ENCODE measurements at places on chromosomes 1 and 21. TPM values are rescaled to one million over a fixed set of nuclear protein-coding genes. Genes with fewer than 3 reads are reported as not detected.

- H3K27ac ChIP-seq: no peak overlapping the region
- H3K4me1 ChIP-seq: peaks cover 9% of the 10 kb centered on the region
- H3K27me3 ChIP-seq: no peaks in the 10 kb centered on the region
- H3K4me3 ChIP-seq: no peak overlapping the region
- H3K36me3 ChIP-seq: no peaks in the 10 kb centered on the region
Measured at GRCh38 chr21:45085700-45086099, 11.3 kb downstream of the ADARB1 start.

GRCh38 chr21:41234569-41234968 is 66.6 kb downstream of the BACE2 start:
- DNase-seq: no peak
- no peak overlapping the region for H3K27ac ChIP-seq
- H3K4me3 ChIP-seq: no peak overlapping the region
- no peaks in the 10 kb centered on the region for H3K27me3 ChIP-seq
- H3K4me1 ChIP-seq: no peaks in the 10 kb centered on the region

Gene PYCR2
- 54.7 TPM for total RNA-seq

Gene ATXN7L2
- total RNA-seq: 6.5 TPM

Gene RNASEL
- 3.6 TPM for total RNA-seq

All from neural progenitor cell (in vitro differentiated cells).